Liver (tissue), 10 donors: ENCODE measurements at places on chromosomes 5 and 9.

- no peak for DNase-seq
These were observed 98.5 kb downstream of the SNX18 start for GRCh38 chr5:54616031-54616430.

DNA sequence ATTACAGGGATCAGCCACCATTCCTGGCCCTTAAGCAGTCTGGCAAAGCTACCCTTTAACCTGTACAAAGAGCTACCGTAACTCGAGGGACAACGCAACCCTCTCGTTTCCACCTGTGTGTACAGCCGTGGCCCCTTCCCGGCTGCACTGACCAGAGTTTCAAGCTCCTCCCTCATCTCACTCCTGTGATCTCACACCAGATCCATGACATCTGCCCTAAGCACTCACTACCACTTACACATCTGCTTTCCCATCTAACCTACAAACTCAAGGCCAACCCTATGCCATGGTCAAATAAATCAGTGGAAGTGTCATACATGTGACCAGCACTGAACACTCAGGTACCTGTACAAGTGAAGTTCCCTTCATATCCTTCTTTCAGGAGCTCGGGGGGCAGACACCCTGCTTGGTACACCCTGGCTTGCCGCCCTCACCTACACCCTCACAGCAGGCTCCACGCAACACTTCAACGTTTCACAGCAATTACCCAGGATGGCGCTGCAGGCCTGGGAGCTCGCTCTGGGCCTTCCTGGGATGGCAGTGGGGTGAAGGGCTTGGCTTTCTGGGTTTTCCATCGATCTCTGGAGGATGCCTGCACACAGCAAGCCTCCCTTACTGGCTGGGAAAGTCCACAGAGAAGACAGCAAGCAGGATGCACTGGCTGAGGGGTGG is 61.7 kb downstream of the PRRT1B start:
- DNase-seq = no peak

DNA sequence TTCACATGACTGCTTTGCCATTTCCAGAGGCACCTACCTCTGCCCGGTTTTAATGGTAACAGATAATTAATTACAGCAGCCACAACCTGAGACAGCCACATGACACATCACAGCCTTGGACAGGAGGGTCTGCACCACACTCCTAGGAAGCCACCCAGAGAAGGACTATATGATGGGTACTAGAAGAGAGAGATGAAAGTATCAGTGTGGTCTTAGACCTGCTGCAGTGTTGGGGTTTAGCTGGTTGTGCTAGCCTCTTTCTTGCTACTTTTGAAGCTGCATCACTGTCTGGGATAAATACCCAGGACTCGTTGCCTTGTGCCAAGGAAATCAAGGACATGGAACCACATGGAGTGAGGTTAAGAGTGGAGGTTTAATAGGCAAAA is 266.4 kb downstream of the ICE1 start:
- DNase-seq = no peak

DNA sequence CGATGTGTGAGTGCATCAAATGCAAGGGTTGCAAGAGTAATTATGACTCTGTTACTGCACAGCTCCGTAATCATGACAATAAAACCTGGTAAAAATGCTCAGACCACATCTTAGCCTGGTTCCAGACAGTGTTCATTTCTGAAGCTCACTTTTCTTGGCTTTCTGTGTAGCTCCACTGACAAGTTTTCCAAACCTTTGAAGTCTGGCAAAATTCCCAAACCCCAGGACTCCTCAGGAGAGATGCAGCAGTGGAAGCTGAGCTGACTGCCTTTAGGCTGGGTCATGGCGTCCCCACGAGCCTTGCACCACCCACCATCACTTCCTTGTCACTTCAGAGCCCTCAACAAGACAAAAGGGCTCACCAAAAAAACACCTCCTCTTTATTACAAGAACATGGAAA is 131.6 kb upstream of the TAS2R1 start:
- no peak for DNase-seq
